ENCODE measurements at places on chromosomes 2 and 18. TPM values are rescaled to one million over a fixed set of nuclear protein-coding genes. Genes with fewer than 3 reads are reported as not detected.

DNA sequence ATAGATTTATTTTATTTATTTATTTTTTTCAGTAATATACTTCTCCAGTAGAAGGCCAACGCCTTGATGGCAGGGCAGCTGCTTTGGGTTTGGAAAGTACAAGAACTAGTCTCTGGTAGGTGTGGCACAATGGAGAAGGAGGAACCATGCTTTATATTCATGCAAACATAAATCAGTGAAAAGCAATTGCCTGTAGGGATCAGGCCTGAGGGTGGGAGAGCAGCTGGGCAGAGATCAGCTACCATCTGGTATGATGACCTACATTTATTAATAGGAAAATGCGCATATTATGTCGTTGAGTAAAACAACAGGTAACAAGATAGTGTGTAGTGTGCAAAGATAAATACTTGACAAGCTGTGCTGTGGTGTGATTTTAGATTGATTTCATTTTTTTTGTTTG is 120.4 kb upstream of the TLK1 start:
- H3K27me3 ChIP-seq = no peaks in the 10 kb centered on the region
- no peak overlapping the region for H3K4me3 ChIP-seq
- no peaks in the 10 kb centered on the region for H3K4me1 ChIP-seq
- DNase-seq = no peak
- H3K27ac ChIP-seq = no peak overlapping the region
- H3K36me3 ChIP-seq = no peaks in the 10 kb centered on the region

Gene DES
- total RNA-seq = 120 TPM

DNA sequence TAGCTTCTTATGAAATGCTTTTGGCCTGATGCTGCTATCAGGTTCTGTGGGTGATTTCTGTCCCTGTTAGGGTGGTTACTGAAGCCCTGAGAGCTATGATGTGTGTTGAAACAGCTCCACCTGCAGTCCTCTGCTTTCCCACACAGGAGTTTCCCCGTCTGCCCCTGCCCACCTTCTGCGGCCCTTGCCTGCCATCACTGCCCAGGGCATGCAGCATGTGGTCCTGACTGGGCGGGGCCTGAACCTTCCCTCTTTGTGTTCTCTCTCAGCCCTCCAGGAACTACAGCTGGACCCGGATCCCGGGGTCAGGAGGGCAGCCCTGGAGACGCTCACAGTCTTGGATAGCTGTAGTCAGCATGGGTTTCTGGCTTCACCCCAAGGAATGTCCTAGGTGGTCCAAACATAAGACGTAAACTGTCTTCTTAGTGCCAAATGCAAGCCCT is 21.4 kb downstream of the HJURP start:
- H3K27me3 ChIP-seq = no peaks in the 10 kb centered on the region
- no peak overlapping the region for H3K4me3 ChIP-seq
- peaks cover 24% of the 10 kb centered on the region for H3K4me1 ChIP-seq
- no peak for DNase-seq
- no peaks in the 10 kb centered on the region for H3K36me3 ChIP-seq

DNA sequence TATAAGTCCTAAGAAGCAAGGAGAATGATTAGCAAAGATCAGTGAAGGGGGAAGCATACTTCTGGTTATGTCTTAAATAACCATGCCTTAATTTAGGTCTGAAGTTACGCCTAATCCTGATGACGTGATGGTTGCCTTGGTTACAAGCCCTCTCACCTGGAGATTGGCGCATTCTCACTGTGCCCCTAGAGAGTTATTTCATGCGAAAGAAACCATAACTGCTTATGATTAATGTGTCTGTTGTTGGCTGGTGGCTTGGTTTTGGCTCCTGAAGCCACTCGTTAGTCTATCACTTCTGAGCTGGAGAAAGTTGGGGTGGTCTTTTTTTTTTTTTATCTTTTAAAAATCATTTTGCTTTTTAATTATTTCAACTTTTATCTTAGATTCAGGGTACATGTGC is 47.0 kb downstream of the TNFRSF11A start:
- H3K36me3 ChIP-seq = no peaks in the 10 kb centered on the region
- no peaks in the 10 kb centered on the region for H3K27me3 ChIP-seq
- H3K4me1 ChIP-seq = no peaks in the 10 kb centered on the region
- DNase-seq = no peak
- no peak overlapping the region for H3K27ac ChIP-seq

DNA sequence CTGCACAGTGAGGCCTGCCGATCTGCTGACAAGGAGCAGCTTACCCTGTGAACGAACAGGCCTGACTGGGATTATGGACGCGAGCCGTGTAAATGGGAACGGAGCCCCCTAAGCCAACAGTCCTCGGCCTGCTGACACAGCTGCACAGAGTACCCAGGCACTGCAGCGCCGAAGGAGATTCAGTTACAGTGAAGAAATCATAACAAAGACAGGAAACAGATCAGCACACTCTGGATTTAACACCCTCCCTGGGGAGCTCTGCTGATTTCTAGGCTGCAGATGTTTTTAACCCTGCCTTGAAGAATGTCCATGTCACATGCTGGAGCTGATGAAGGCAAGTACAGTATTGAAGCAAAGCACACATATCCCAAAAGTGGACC is 43.4 kb downstream of the COLEC12 start:
- no peak overlapping the region for H3K4me3 ChIP-seq
- no peak for DNase-seq
- H3K4me1 ChIP-seq = peaks cover 22% of the 10 kb centered on the region
- no peak overlapping the region for H3K27ac ChIP-seq

Gene SLC5A7
- total RNA-seq = not detected

DNA sequence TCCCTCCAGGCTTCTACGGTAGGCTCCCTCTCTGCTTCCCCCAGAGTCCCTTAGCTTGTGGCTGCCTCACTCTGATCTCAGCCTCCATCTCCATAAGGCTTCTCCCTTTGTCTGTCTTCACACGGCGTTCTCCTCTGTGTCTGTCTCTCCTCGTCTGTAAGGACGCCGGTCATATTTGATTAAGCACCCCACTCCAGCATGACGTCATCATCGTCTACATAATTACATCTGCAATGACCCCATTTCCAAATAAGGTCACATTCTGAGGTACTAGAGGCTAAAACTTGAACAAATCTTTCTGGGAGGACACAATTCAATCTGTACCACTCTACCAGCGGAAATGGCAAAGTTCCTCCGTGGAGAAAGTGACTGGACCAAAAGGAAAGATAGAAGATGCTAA is 8.3 kb upstream of the COL6A3 start:
- H3K27ac ChIP-seq = peak overlapping the region; percentile 38
- H3K36me3 ChIP-seq = no peaks in the 10 kb centered on the region
- H3K4me3 ChIP-seq = no peak overlapping the region
- DNase-seq = no peak

Gene RGPD3
- 0.26 TPM for total RNA-seq

GRCh38 chr18:76988827-76989646 is 143.5 kb downstream of the MBP start:
- no peak overlapping the region for H3K4me3 ChIP-seq
- H3K27ac ChIP-seq = peak overlapping the region; percentile 45
- no peaks in the 10 kb centered on the region for H3K36me3 ChIP-seq
- H3K4me1 ChIP-seq = no peaks in the 10 kb centered on the region
- DNase-seq = no peak

Gene ACKR3
- 25.8 TPM for total RNA-seq

Gene POTEI
- not detected for total RNA-seq

DNA sequence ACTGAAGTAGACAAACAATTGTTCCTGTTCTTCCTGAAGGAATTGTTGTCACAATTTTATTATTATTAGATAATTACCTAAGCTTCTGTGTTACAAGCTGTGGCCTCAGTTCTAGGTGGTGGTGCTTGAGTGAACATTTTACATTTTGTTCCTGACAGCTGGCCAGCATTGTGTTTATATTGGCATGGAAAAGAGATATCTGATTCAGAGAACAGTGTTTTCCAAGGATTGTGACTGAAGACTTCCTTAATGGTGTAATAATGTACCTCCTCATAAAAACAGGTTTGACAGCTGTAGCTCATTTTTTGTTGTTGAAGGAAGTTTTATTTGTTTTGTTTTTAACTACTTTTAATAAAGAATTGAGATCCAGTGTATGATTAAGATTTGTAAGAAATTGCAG is 95.2 kb downstream of the EPB41L5 start:
- H3K27me3 ChIP-seq = no peaks in the 10 kb centered on the region
- no peak overlapping the region for H3K27ac ChIP-seq
- H3K4me1 ChIP-seq = peaks cover 14% of the 10 kb centered on the region
- no peaks in the 10 kb centered on the region for H3K36me3 ChIP-seq
- H3K4me3 ChIP-seq = no peak overlapping the region

Gene ACTR1B
- total RNA-seq = 42.3 TPM

Gene UPP2
- total RNA-seq = not detected

GRCh38 chr2:168853471-168853870 is 36.8 kb downstream of the SPC25 start:
- no peak for DNase-seq
- H3K4me3 ChIP-seq = no peak overlapping the region
- no peaks in the 10 kb centered on the region for H3K4me1 ChIP-seq

DNA sequence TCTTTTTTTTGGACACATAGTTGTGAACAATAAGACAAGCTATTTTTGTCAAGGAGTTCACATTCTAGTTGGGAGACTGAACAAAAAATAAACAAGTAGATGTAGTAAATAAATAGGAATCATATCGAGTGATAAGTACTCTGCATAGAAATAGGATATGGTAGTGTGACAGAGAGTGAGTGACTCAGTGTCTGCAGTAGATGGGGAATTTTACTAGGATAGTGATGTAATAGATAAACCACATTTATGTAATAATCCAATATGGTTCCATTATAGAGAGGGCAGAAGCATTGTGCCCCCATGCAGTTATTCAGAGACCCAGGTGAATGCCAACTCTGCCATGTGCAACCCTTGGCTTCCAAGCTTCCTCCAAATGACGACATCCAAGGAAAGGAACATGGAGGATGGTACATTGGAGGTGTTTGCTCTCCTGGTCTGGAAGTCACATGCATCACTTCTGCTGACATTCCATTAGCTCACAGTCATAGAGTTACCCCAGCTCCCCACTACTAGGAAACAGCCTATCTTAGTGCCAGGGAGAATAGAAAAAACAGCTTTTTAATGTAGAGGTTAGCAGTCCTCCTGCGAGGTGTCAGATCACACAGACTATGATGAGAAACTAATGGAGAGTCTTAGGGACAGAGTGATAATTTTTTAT is 595.4 kb downstream of the NYAP2 start:
- H3K36me3 ChIP-seq = no peaks in the 10 kb centered on the region
- H3K4me3 ChIP-seq = no peak overlapping the region
- no peaks in the 10 kb centered on the region for H3K4me1 ChIP-seq

Gene SPR
- 16.6 TPM for total RNA-seq

- no peak overlapping the region for H3K27ac ChIP-seq
- DNase-seq = no peak
- H3K36me3 ChIP-seq = no peaks in the 10 kb centered on the region
- H3K4me1 ChIP-seq = no peaks in the 10 kb centered on the region
- H3K4me3 ChIP-seq = no peak overlapping the region
- H3K27me3 ChIP-seq = no peaks in the 10 kb centered on the region
Observed at GRCh38 chr2:146721486-146721885, 1123.3 kb upstream of the ACVR2A start.

DNA sequence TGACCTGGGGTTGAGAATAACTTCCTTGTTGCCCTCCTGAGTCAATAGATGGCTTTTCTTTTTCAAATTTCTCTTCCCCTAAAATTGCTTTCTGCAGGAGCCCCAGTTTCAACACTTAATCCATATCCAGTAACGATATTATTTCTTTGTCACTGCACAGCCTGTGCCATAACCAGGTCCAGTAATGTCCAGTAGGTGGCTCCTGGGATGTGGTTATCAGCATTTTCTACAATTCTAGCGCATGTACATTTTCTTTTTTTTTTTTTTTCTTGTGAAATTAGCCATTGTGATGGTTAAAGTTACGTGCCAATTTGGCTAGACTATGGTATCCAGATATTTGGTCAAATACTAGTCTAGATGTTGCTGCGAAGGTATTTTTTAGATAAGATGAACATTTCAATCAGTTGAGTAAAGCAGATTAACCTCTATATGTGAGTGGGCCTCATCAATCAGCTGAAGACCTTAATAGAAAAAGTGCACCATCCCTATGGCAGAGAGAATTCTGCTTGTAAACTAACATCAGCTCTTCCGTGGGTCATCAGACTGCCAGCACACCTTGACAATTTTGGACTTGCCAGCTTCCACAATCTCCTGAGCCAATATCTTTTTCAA is 72.9 kb upstream of the SCG2 start:
- H3K27ac ChIP-seq = no peak overlapping the region
- DNase-seq = no peak
- H3K36me3 ChIP-seq = no peaks in the 10 kb centered on the region
- H3K27me3 ChIP-seq = no peaks in the 10 kb centered on the region

DNA sequence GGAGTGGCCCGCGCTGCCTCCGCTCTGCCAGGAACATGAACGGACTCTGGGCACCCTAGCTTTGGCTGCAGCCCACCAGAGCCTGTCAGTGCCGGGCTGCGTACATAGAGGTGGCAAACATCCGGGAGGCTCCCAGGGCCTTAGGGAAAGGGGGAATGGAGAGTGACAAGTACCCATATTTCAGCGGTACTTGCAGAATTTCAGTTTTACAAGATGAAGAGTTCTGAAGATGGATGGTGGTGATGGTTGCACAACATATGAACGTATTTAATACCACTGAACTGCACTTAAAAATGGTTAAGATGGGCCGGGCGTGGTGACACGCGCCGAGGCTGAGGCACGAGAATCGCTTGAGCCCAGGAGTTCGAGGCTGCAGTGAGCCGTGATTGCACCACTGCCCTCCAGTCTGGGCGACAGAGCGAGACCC is 873 bp downstream of the MTHFD2 start:
- peaks cover 42% of the 10 kb centered on the region for H3K4me1 ChIP-seq
- H3K36me3 ChIP-seq = no peaks in the 10 kb centered on the region
- peak overlapping the region; percentile 96 for H3K27ac ChIP-seq
- H3K27me3 ChIP-seq = no peaks in the 10 kb centered on the region

Gene TRAPPC12
- 64.7 TPM for total RNA-seq

DNA sequence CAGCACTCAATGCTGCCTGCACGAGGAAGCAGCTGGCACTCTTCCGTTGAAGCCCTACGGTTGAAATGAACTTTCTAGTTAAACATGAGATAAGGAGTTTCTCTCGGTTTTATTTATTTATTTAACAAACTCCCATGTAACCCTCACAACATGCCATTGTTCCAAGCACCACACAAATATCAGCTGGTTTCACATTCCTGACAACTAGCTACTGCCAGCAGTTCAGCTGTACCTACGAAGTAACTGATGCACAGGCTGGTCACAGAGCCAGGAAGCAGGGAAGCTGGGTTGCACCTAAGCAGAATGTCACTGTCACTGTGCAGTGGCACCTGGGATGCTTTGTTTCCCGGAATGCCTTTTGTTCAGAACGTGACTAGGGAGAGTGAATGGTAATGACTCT is 18.1 kb downstream of the TIMM21 start:
- no peaks in the 10 kb centered on the region for H3K27me3 ChIP-seq
- DNase-seq = no peak
- peaks cover 11% of the 10 kb centered on the region for H3K36me3 ChIP-seq
- peaks cover 12% of the 10 kb centered on the region for H3K4me1 ChIP-seq
- H3K27ac ChIP-seq = no peak overlapping the region
- H3K4me3 ChIP-seq = no peak overlapping the region

Data from esophagus squamous epithelium (tissue), 5 donors.